ENCODE measurements at places on chromosomes 16 and 17.

DNA sequence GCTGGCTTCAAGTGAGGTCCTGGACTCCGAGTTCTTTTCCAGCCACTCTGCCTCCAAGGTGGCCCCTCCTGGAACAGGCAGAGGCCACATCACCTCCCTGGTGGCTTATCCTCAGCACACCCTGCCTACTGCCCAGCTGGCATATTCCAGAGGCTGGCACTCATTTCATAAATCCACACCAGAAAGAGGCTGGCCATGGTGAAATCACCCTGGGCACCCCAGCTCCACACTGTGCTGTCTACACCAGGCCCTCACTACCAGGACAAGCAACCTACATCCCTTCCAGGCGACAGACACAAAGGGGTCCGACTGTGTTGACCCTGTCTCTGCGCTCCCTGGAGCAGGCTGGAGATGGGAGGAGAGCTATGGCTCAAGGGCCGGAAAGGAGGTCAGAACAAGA is 100.2 kb downstream of the C16orf78 start:
- DNase-seq = no peak

DNA sequence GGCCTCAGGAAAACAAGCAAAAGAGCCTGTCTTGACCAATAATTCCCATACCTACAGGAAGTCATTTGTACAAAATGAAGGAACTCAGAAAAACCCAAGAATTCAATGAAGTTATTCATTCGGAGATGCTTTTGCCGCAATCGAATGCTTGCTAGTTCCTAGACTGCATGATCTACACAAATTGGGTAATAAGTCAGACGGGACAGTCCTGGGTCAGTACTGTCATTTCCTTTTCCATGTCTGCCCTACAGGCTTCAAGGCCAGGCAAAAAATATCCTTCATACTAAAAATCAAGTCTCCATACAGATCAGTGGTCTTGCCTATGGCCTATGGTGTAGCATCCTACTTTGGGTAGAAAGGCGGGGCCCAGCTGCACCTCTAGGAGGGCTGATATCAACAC is 71.4 kb downstream of the CFDP1 start:
- no peak for DNase-seq

- no peak for DNase-seq
Observed at GRCh38 chr16:46974352-46974751, 878 bp upstream of the DNAJA2 start.

DNA sequence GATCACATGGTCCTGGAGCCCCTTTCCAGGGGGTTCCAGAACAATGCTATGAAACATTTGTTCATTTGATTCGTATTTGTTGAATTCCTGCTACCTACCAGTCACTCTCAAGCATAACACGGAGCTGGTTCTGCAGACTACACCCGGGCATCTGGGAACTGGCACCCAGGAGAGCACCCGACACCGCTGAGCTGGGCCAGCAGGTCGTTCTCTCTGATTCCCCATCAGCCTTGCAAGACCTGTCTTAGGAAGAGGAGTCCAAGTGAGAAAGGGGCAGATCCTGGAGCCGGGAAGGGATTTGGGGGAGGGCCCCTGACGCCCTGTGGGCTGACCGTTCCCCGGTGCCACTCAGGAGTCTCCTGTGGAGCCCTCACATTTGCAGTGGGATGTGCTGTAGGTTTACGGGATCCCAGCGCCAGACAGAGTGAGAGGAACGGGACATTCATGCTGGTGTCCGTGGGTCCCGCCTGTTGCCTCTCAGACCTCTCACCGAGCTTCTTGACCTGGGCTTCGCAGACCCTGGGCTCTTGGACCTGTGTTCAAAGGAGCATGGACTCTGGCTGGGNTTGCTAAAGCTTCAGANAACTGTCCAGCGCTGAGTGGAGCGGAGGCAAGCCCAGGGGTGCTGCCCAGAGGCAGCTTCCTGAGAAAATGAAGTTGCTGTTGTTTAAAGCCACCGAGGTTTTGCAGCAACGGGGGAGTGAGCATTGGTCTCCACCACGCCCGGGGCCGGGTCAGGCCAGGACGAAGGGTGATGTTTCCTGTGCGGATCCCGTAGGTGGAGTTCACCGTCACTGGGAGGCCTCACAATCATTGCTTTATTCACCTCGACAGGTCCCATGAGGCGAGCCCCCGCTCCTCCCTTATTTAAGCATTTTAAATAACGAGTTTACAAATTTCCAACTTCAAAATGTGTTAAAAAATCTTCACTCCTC is 49.2 kb downstream of the METRNL start:
- DNase-seq = no peak

- DNase-seq = no peak
Observed at GRCh38 chr17:81821603-81822311, 11.3 kb downstream of the MCRIP1 start.

DNA sequence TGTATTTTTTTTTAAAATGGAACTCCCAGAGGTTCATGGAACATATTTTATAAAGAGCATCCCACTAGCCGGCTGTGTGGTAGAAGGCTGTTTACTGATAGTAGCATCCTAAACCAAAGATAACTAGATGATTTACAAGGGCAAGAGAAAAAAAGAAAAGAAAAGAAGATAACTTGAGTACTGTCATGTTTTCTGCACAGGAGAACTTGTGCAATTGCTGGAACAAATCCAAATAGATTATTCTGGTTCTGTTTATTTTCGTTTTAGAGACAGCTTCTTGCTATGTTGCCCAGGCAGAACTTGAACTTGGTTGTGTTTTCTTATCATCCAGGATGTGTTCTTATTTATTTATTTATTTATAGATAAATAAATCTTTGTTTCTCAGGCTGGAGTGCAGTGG is 20.9 kb upstream of the PPM1D start:
- DNase-seq = no peak

- no peak for DNase-seq
Observed at GRCh38 chr17:57899822-57900221, 50.0 kb upstream of the MRPS23 start.

GRCh38 chr17:44623070-44623725 is 33.1 kb upstream of the MEIOC start:
- no peak for DNase-seq

- DNase-seq = no peak
Observed at GRCh38 chr17:74754832-74755231, 6.4 kb downstream of the NHERF1 start.

GRCh38 chr17:56929362-56929969 is 15.6 kb upstream of the TRIM25 start:
- DNase-seq = no peak

GRCh38 chr16:65002265-65002664 is 119.6 kb downstream of the CDH11 start:
- no peak for DNase-seq

- no peak for DNase-seq
Observed at GRCh38 chr16:10154389-10154788, 27.8 kb downstream of the GRIN2A start.

- no peak for DNase-seq
Observed at GRCh38 chr17:16044487-16044886, 44.9 kb downstream of the TTC19 start.

GRCh38 chr16:26149364-26150190 is 457.8 kb downstream of the HS3ST4 start:
- no peak for DNase-seq

GRCh38 chr17:40017422-40018080 is 2.3 kb downstream of the CSF3 start:
- no peak for DNase-seq

DNA sequence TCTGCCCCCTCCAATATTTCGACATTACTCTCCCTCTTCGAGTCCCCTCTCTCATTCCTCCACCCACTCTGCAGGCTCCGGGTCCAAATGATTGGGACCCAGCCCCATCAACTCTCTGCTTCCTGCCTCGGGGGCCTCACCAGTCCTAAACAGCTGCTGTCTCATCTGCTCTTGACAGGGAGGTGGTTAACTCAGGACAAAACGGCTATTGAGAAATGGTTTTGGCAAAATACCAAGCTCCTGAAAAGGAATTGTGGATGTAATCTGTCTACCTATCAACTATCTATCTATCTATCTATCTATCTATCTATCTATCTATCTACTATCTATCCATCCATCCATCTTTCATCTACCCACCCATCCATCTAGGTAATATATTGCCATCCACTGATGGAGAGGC is 2.2 kb downstream of the CD300H start:
- DNase-seq = no peak

DNA sequence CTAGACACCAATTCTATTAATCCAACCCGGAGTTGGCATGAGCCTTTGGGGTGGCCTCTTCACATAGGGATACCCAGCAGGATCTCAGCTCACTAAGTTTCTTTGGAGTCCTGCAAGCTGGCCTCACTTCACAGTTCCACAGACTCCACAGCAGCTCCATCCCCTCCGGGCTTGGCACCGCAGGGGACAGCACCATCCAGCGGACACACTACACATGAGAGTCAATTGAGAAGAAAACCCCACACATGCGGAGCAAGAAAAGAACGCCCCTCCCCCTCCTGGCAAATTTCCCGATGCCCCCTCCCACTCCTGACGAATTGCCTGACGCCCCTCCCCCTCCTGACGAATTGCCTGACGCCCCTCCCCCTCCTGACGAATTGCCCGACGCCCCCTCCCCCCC is 31.1 kb downstream of the KLHDC4 start:
- no peak for DNase-seq

DNA sequence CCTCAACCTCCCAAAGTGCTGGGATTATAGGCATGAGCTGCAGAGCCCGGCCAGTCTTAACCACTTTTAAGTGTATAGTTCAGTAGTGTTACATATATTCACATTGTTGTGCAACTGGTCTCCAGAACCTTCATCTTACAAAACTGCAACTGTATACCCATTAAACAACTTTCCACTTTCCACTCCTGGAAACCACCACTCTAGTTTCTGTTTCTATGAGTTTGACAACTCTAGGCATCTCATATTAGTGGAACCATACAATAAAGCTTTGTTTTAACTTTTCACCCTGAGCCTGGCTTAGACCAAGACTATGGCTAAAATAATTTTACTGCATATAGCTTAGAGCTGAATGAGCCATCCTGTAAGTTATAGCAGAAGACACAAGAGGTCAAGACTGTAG is 108.0 kb upstream of the GOT2 start:
- no peak for DNase-seq

DNA sequence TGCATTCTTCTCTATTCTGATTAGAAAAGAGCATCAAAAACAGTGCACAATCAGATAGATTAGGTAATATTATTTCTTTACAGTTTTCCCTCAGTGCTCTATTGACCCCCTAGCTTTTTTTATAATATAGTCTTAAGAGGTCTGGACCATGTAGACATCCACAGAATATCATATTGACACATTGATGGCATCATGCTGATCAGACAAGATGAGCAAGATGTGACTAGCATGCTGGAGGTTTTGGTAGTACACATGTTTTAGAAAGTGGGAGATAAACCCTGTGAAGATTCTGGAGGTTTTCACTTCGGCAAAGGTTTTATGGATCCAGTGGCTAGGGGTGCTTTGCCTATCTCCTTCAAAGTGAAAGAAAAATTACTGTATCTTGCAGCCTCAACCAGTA is 2.8 kb upstream of the ABCA8 start:
- no peak for DNase-seq

- DNase-seq = no peak
Observed at GRCh38 chr17:48641541-48642058, 15.4 kb upstream of the HOXB9 start.

DNA sequence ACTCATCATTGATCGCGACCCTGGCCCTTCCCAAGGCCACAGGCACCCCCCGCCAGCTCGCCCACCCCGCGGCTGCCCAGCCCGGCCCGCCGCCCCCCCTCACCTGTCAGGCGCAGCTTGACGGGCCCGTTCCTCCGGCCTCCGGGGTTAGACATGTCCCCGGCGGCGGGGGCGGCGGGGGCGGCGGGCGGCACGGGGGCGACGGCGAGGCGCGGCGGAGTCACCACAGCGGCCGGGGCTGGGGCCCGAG is 456 bp downstream of the SMURF2 start:
- peak; percentile 20 for DNase-seq

DNA sequence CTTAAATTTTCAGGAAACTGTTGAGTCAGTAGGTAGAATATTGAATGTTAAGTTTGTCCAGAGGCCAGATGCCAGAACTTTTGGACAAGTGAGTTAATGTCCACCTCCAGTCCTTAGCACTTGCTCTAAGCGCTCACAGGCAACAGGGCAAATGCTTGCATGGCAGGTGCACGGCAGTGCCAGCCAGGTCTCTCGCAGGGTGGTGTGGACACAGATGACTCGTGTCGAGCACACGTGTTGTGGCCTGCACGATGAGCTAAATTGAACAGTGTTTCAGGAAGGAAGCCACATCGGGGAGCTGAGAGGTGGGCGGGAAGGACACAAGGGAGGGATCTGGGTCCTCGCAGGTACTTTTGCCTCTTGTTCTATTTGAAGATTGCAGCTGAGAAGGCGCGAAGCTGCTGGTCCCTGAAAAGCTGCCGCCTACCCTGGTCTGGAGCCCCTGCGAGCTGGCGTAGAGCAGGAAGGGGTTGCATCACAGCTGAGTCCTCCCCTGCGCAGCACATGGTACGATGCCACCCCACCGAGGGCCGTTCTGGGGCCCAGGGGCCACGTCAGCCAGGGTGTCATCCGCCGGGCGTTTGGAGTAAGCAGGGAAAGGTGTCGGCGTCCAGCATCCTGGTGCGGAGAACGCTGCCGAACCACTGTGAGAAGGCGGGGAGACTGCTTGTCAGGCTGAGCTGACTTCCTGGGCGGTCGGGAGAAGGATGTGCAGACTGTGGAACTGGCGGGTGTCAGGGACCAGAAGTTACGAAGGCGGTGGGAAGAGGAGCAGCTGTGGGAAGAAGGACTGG is 6.3 kb downstream of the RAB40C start:
- DNase-seq = no peak

- DNase-seq = no peak
Observed at GRCh38 chr16:25905810-25906209, 214.1 kb downstream of the HS3ST4 start.

- DNase-seq = no peak
Observed at GRCh38 chr16:21275529-21275928, 2.6 kb downstream of the CRYM start.

DNA sequence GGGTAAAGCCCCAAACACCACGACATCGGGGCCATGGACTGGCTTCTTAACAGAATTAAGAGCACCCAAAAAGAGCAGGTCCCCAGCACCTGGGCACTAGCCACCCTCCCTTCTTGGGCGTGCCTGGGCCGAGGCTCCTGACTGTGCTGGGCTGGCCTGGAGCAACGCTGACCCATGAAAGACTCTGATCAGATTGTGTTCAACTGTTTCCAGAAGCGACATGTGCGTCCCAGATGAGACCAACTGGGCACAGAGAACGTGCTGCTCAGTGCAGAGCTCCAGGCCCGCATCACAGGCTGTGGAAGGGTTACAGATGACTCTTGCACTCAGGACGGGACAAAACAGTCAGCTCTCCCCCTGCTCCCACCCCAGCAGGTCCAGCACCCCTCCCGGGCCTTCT is 100.7 kb downstream of the KCNJ12 start:
- DNase-seq = no peak

GRCh38 chr17:65657251-65657828 is 95.9 kb upstream of the AXIN2 start:
- no peak for DNase-seq

GRCh38 chr17:78904371-78904770 is 1.4 kb upstream of the CEP295NL start:
- no peak for DNase-seq

GRCh38 chr16:89104930-89105571 is 11.4 kb downstream of the ACSF3 start:
- no peak for DNase-seq

- DNase-seq = no peak
Observed at GRCh38 chr16:88323041-88323440, 59.7 kb upstream of the ZNF469 start.

All from stimulated activated CD8-positive, alpha-beta memory T cell treated with anti-CD3 and anti-CD28 coated beads, Interleukin-7, amount 100 ng/mL, for 1 hour (primary cell).